Hematopoietic multipotent progenitor cell (in vitro differentiated cells): ENCODE measurements at places on chromosomes 11 and 22. TPM values are rescaled to one million over a fixed set of nuclear protein-coding genes. Genes with fewer than 3 reads are reported as not detected.

Gene SYCE3
- 0.54 TPM for total RNA-seq

GRCh38 chr11:40306938-40307548, 1152.4 kb downstream of the LRRC4C start:
- no peak for DNase-seq

Gene POU2AF2
- not detected for total RNA-seq

Gene MICAL2
- total RNA-seq = 34.2 TPM

Gene ABTB2
- 1.6 TPM for total RNA-seq

DNA sequence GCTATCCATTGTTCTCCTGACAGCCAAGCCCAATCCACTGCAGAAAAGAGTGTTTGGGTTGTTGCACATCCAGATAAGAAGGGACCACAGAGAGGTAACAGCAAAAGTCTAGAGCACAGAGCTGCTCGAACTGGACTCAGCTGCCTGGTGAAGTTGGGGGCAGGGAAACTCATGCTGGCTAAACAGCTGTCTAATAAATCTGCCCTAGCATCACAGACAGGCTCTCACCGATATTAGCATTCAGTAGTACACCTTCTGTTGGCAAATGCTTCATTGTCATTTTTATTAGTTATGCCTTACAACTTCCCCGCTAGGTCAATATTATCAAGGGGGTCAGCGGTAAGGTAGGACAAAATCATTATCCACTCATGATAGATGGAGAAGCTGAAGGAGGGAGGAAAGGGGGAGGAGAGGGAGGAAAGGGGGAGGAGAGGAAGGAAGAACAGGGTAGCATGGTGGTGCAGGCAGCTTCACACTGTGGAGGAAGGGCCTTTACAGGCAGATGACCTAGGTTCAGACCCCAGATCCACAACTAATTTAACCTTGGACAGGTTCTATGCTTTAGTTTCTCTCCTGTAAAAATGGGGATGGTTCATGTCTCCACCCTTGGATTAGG, 102.7 kb downstream of the LARGE1 start:
- DNase-seq = no peak

DNA sequence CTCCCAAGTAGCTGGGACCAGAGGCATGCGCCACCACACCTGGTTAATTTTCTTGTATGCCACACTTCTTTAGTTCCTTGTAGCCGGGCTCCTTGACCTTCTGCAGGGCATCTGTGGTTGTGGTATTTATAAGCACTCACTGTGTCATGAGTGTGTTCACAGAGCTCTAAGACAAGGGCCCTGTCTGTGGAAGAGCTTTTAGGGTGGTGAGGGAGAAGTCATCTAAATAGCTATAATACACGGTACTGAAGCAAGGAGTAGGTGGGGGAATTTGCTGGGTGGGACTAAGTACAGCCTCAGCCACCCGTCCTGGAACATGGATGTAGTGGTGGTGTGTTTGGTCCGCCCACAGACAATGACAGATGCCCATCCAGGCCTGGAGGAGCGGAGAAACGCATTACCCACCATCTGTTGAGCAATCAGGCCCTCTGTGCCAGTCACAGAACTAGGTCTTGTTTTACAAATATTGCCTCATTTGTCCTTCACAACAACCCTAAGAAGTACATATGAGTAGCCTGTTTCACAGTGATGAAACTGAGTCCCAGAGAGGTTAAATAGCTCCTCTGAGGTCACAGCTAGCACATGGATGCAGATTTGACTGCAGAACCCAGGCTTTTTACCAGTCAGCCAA, 10.1 kb downstream of the ACO2 start:
- no peak for DNase-seq

DNA sequence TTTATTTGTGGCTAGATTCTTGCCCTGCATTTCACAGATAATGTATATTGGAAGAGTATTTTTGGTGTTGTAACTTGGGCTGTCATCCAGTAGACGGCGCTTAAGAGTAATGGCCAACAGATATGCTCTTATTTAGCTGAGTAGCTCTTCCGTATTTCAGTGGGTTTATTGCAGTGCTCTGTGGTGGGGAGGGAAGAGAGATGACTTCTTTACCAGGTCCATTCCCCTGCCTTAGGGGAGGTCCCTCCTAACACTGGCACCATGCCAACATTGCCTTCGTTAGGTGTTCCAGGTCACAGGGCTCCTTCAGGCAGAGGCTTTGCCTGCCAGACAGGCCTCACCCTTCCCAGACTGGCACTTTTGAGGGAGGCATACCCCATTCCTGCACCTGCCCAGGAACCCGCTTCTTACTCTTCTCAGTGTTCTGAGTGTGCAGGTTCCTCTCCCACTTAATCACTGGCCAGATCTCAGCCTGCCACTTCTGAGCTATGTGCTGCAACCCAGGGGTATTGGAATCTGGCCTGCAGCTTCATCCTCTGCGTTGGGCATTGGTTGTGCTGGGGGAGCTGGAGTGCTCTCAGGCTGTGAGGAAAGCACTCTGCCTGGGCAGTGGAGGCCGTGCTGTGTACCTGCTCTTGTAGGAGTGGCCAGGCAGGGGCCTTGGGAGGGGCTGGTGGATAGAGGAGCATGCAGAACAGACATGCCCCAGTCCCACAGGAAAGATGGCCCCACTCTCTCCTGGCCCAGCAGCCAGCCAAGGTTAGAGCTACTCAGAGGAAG, 29.4 kb upstream of the SLN start:
- peak; percentile 31 for DNase-seq
